ENCODE measurements at places on chromosomes 6 and 20.

GRCh38 chr6:101777646-101778045, 384.1 kb downstream of the GRIK2 start:
- no peak for DNase-seq

DNA sequence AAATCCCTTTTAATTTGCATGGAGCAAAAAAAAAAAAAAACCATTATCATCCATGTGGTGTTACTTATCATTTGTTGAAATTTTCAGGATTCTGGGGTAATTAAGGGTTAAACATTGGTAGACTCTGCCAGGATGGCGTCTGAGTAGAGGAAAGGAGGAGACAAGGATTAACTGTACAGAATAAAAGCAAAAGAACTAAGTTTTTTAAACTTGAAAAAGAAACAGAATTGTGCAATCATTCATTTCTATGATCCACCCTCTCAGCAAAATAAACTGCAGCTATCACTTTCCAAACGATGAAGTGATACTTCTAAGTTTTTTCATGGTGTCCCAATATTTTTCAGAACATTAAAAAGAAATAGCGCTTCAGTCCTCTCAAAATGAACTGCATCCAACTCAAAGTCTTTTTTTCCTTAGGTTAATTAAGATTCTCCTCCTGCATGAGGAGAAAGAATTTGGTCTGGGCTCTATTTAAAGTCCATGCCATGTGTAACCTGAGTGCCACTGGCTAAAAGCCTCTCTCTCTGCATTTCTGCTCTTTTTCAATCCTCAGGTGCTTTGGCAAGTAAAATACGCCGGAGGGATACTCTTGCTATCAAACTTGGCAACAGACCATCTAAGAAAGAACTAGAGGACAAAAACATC, 69.5 kb upstream of the LTV1 start:
- no peak for DNase-seq

DNA sequence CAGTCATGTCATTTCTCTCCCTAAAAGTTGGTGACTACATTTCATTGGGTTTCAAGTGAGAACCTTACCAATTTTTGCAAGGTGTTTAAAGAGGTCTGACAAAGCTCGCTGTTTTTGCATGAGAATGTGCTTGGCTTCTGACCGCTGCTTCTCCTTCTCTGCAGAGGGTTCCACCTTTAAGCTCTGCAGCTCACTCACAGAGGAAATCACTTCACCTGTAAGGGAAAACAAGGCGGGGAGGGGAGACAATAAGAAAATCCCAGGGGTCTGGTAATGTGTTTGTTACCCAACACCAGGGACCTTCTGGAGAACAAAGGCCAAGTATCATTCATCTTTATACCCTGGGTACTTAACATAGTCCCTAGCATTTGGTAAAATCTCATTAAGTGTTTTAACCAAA, 40.0 kb upstream of the LYRM2 start:
- no peak for DNase-seq

DNA sequence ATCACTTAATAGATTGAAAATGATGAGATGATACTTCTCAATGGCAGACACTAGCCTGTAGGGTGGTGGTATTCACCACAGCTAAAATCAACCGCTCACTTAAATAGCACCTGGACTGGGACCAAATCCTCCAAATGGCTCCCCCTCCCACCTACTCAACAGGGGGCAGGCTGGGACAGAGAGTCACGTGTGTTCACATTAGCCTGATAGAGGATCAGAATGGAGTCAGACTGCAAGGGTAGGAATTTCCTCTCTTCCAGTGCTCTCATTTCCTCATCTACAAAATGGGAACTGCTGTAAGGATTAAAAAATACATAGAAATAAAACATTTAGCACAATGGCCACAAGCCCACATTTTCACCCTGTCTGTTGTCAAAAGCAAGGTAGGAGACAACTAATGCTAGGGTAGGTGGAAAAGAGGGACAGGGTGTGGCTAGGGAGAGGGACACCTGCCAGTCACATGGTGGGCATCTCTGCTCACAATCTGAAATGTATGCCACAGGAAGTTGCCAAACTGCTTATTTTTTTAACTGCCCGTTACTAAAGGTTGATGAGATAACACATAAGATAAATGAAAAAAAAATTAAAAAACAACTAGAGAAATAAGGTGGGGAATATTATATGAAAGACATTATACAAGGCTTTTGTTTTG, 55.3 kb downstream of the BACH2 start:
- DNase-seq: no peak

DNA sequence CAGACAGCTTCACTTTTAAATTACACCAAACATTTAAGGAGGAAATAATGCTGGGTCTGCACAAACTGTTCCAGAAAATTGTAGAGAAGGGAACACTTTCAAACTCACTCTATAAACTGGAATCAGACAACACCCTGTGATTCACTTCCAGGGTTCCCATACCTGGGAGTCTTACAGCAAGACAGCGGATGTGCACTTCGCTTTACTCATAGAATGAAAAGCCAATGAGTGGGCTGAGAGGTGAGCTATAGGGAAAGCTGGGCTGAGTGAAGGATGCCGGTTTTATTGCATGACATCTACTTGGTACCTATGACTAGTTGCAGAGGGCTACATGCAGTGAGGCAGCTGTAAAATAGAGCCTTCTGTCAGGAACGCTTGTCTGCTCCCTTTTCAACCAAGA, 152.1 kb downstream of the FNDC1 start:
- no peak for DNase-seq

GRCh38 chr6:3872370-3872854, 23.2 kb downstream of the FAM50B start:
- no peak for DNase-seq

DNA sequence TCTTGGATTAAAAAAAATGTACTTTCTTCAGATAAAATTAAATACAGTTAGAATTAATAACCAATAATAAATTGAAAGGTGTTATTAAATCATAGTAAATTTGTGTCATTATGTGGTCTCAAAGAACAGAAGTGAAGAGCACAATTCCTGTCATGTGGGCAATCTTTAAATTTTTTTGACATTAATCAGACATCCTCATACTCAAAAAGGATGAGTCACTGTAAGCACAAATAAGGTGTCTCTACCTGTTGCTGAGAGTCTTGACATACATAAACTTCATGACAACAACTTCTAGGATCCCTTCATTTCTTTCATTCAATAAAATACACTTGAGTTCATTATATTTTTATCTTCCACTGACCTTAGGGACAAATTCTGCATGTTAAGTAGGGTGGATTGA, 76.1 kb downstream of the SLC22A3 start:
- DNase-seq: no peak

DNA sequence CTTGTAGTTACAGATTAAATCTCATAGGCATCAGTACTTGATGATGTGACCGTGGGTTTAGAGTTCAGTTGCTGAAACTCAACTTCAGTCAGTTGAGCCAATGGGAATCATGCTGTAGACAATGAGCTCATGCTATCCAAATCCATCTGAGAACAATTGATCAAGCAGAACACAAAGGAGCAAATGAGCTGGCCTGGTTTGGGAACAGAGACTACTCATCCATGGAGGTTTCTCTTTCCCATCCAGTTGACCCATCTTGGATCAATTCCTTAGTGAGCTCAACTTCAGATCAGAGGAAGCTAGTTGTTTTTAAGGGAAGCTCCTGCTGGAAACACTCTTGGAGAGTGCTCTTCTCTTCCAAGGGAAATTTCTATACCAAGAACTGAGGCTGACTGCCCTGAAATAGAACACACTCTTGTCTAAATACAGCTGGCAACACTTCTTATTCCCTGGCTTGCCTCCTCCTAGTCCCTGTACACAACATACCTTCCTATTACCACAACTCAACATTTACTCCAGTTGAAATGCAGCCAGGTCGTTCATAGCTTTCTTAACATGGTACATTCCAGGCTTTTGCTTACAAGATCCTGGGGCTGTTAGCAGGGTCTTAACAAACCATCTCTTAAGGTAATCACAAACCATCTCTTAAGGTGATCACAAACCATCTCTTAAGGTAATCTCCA, 203.9 kb upstream of the PRDM1 start:
- DNase-seq: no peak

DNA sequence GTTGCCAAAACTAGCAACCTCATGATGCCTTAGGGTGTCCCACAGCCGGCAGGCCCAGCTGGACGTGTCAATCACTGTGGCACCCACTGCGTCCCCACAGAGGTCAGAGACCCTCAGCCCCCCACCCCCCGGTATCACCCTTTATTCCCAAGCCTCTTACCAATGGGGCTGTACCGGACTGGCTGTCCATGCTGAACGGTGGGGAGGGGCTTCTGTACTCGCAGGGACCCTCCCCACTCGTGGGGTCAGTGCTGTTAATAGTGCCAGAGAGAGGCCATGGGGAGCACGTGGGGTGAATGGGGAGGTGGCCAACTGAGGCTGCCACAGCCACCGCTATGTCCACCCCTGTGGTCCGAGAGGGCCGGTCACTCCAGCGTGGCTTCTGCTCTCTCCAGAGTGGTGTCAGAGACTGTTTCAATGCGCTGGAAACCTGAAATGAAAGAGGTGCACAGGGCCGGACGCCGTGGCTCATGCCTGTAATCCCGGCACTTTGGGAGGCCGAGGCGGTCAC, 68.6 kb downstream of the THBS2 start:
- DNase-seq: no peak

DNA sequence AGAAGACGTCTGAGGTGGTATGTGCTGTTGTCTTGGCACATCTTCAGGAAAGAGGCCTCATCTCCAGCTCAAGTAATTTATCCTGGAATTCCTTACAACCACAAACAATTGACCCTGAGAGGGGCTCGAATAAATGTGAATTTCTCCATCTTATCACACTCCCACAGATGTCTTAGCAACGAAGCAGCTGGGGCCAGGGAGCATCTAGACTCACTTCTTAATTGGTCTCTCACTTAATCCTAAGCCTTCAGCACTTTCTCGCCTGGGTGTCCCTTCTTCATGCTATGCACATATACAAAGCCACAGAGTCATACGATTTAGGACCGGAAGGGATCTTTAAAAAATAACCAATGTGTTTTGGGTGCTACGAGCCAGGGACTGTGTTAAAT, 27.1 kb downstream of the PCK1 start:
- DNase-seq: no peak

DNA sequence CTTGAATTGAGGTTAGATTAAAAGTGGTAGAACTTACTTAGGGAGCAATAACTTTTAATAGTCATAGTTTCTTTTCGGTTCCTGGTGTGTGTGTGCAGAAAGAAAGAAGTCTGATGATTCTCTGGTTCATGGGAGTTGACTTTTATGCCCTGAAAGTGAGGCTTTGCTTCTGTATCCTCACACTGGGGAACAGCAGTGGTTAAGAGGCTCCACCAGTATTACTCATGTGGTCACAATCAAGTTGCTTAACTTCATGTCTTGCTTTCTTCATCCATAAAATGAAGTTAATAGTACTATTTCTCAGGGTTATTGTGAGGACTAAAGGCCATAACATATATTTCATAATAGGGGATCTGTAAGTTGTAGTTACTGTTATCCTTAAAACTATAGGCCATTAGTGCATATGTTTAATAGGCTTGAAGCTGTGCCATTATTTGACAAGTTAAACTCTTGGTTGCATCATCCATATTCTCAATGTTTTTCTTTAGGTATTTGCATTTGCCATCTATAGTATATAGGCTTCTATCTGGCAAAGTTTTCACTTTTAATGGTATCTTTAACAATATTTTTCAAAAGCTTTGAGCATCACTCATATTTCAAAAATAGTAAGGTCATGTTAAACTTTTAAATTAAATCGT, 262.4 kb downstream of the PLCB1 start:
- no peak for DNase-seq

DNA sequence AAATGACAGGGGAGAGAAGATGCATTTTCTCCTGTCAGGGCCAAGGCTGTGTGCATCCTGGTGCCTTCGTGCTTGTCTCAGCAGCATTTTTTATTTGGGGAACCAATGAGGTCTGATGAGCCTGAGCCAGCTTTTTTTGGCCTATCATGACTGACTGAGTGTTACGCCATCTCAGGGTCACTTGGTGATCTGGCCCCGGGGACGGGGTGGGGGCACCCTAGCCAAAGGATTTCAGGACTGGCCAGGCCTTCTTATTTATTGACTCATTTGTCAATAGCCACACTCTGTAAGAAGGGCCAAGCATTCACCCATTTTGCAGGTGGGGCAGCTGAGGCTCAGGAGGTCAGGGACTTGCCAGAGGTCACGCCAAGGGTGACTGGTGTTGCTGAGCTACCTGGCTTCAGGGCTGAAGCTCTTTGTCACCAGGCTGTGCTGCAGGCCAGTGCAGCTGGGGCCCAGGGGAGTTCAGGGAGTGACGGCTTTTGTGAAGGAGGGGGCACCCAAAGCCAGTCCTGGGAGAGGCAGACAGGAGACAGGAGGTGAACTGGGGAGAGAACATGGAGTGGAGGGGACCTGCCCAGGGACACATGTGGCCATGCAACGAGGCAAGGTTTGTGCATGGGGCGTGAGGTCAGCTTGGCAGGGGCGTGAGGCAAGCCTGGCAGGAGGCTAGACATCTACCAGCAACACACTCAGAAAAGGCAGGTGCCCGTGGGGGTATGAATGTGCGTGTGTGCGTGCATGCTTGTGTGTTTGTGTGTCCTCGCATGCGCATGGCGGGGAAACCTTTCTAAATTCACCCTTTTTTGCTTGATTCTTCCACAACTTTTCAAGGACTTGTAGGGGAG, 31.1 kb downstream of the VSTM2L start:
- DNase-seq: no peak

DNA sequence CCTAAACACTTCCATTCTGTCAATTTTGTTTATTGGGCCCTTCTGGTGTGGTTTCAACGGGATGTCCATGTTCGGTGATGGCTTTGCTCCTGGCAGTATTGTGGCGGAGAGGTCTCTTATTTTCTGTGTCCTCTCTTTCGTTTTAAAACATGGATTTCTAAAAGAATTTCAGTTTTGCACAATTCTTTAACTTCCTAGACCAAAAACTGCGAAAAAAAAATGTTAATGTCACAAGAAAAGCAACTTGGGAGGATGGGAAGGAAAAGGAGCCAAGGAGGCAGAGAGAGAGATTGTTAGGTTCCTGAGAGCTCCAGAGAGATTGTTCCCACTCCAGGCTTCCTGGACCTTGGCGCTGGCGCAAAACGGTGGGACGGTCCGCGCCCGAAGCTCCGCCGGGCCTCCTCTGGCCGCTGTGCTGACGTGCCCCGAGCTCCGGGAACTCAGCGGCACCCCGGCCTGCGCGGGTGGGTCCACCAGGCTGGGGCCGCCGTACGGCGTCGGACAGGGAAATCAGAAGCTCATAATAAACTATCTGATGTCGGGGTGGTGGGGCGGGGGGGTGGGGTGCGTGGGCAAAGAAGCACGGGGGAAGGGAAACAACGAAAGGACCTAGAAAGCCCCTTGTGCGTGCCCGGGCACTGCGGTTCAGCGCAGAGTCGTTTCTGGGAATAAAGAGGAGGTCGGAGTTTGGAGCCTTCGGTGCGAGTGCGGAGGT, 951 bp upstream of the OLIG3 start:
- DNase-seq: no peak

- no peak for DNase-seq
These were observed 72.1 kb downstream of the AFDN start for GRCh38 chr6:167898673-167899311.
